Common myeloid progenitor, CD34-positive (primary cell): ENCODE measurements at places on chromosomes 2 and 18.
A peak's percentile ranks its signal among the peaks of the same experiment; 100 is the strongest.

DNA sequence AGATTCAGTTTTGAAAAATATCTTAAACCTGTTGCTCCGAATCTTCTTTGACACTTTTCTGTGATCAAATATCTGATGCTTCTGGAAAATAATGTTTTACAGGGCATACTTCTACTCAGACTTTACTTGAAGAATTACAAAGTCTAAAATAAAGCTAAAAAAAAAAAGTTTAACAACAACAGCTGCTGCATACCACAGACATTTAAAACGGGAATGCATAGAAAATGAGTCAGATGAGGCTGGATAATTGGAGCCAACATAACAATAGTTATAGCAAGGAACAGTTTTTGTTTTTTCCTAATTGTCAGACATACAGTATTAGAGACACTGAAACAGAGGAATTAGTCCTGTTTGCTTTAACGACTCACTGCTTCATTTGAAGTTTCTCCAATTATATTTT is 1090.2 kb downstream of the SUCLG1 start:
- DNase-seq = no peak

GRCh38 chr2:190465060-190465459 is 56.9 kb downstream of the MFSD6 start:
- peak; percentile 55 for DNase-seq

DNA sequence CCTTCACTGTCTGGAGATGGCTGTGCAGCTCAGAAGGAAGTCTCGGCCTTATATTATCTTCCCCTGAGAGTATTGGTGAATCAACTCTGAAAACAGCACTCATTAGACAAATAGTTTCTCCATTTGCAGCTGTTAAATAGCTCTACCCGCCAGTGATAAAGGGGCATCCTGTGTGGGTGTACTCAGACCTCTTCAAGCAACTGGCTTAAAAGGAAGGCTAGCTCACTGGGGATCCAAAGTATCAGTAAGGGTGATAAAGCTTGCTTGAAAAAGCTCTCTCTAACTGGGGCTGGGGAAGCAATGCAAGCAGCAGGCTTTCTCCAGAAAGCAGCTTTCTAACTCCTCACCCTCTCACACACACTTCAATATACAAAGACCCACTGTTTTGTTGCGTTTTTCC is 64.9 kb upstream of the PSMD14 start:
- DNase-seq = peak; percentile 27

DNA sequence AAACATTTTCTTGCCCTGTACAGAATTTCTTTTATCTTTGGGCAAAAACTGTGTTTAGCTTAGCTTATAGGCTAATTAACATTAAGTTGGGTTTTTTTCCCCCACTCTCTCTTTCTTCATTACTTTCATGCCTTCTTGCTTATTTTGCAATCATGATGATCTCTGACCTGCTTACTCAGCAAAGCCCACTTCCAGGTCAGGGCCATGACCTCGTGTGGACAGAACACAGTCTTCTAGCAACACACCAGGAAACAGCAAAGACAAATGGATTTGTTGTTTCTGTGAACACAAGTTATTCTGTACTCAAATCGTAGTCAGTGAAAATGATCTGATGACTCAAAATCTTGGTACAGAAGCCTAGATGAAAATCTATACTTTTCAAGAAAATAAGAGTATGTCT is 60.7 kb downstream of the SPATS2L start:
- DNase-seq = no peak

DNA sequence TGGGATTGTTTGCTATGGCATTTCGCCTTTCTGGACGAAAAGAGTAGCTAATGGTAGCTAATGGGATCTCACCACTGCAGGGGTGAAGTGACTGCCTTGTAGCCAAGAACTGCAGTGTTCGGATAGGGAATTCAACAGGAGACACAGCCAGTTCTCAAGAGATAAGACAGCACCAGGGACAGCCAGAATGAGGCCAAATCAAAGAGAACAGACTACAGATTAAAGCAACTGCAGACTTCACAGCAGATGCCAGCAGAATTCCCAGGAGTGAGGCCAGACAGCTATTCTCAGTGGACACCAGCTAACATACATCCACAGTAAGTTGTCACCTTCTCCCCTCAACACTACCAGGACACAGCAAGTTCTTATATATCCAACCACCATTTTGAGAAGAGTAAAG is 124.0 kb downstream of the PLA2R1 start:
- no peak for DNase-seq

DNA sequence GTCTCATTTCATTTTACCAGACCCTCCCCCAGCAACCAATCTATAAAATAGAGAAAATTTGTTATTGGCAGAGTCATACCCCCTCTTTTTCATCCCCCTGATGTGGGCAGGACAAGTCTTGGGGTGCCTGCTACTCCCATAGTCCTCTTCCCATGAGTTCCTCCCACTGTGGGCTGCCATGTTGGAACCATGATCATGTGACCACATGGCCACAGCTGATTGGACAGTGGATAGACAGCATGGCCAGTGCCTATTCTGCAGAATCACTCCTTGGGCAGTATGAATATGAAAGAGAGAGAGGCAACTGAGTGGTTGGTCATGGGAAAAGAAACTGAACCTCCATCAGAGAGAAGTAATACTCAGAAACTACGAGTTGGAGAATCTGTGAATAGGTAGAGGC is 84.9 kb downstream of the PDCL3 start:
- DNase-seq = no peak
